Activated CD4-positive, CD25-positive, alpha-beta regulatory T cell (primary cell): ENCODE measurements at places on chromosomes 4 and X.

DNA sequence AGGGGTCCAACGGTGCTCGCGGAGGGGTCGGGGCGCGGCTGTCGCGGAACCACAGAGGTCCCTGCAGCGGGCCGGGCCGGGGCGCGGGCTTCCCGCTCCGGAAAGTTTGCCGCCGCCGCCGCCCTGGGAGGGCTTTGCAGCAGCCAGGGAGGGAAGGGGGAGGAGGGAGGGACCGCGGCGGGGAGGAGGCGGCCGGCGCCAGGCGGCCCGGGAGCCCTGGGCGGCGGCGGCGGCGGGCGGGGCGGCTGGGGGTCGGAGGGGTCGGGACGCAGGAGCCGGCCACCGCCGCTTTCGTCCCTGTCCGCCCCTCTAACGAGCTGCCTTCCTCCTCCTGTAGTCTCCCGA is 375 bp downstream of the FGFR3 start:
- DNase-seq = no peak

- DNase-seq = no peak
Measured at GRCh38 chr4:43843501-43843900, 605.1 kb downstream of the KCTD8 start.

- DNase-seq = no peak
Measured at GRCh38 chrX:121160987-121161386, 113.6 kb downstream of the GLUD2 start.

DNA sequence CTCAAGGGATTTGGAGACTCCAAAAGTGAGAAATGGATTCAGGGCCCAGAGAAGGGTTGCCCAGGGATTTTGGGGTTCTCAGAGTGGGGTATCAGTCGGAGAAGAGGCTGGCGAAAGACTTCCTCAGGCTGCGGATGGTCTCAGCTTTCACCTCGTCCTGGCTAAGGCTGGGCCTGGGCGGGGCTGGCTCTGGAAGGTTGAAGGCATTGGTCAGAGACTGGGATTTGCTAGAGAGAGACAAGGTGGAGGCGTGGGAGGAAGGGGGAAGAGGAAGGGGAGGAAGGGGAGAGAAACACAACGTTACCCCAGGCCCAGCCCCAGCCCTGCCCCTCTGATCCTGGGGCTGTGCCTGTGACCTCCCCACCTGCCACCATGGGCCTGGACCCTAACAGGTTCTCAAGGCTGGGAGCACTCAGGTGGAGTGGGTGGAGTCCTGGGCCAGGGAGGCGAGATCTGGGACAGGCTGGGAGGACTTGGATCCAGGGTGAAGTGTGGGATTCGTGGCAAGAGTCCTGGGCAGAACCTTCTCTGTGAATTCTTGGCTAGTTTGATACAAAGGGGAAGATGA is 9.4 kb upstream of the TIMP1 start:
- no peak for DNase-seq

DNA sequence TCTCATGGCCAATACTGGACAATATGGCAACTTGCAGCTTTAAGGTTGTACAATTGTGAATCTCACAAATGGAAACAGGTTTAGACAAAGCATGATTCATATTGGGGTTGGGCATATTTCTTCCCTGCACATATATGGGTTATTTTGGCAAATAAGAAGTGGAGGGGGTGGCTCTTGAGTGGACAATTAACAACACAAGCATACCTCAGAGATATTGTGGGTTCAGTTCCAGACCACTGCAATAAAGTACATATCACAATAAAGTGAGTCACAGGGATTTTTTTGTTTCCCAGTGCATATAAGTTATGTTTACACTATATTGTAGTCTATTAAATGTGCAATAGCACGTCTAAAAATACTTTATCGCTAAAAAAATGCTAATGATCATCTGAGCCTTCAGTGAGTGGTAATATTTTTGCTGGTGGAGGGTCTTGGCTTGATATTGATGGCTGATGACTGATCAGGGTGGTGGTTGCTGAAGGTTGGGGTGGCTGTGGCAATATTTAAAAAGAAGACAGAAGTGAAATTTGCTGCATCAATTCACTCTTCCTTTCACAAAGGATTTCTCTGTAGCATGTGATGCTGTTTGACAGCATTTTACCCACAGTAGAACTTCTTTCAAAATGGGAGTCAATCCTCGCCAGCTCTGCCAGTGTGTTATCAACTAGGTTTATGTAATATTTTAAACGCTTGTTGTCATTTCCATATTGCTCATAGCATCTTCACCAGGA is 50.5 kb upstream of the OGT start:
- DNase-seq = no peak

- DNase-seq = no peak
Measured at GRCh38 chr4:184961660-184962059, 56.6 kb upstream of the HELT start.

DNA sequence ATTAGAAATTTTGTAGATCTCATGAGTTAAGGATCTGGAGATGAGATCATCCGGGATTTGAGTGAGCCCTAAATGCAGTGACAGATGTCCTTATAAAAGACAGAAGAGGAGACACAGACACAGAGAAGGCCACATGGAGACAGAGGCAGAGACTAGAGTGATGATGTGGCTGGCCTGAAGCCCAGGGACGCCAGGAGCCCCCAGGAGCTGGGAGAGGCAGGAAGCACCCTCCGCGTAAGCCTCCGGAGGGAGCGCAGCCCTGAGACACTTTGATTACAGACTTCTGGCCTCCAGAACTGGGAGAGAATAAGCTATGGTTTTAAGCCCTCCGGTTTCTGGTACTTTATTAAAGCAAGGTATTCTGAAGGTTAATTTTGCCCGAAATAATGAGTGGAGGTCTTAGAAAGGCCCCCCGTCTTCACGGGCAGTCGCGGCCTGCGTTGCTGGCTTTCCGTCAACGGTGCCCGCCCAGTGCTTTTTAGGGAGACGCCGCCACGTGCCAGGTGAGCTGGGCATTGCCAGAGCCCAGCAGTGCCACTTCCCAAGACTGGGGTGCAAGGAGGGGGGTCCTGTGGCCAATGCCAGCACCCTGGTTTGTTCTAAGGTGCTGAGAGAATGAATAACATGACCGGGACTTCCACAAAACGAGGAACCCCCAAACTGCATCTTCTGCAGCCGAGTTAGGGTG is 8.1 kb downstream of the DHRSX start:
- no peak for DNase-seq

DNA sequence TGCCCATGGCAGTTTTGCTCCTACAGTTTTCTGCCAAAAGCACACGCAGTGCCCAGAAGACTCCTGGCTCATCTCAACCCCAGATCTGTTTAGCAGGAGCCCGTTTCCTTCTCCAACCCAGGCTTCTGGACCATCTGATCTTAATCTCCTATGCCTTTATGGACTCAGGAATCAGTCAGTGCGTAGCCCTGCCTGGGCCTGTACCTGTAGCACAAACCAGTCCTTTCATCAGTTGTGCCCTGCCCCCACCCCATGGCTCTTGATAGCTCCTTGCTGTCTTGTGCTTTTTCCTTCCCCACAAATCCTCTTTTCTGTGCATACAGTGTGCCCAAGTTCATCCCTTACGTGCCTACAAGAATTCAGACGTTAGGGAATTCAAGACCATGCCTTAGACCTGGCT is 1.5 kb downstream of the ZNF718 start:
- no peak for DNase-seq

GRCh38 chr4:76339364-76339763 is 32.8 kb downstream of the STBD1 start:
- DNase-seq = no peak

DNA sequence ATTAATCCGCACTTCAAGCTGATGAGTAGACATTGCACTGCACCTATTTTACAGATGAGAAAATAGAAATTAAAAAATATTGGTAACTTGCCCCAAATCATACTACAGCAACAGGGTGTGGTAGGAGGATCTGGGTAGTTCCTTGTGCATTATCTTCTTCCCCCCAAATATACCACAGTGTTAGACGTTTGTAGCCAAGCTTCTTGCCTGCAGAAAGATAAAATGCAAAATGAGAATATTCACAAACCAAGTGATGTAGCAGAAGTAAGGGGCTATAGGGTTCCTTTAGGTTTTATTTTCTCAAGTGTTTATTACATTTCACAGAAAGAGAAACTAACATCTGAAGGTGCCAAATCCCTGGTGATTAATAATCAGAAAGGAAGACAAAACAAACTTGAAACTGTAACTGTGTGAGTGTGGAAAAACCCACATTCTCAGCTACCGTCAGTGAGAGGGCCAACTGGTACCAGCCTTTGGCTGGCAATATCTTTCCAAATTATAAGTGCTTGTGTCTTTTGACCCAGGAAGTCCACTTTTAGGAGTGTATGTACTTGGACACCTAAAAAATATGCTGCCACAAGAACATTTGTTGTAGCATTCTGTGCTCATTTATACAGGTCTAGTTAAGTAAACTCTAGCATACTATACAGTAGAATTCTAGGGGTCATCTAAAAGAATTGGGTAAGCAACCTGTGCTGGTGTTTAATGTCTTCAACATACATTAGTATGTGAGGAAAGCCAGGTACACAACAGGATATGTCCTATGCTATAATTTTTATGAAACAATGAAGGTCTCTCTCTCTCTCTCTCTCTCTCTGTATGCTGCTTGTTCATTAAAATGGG is 6.7 kb upstream of the CD38 start:
- DNase-seq = no peak
